ENCODE measurements at places on chromosomes 13 and 19. TPM values are rescaled to one million over a fixed set of nuclear protein-coding genes. Genes with fewer than 3 reads are reported as not detected.

SYT3 gene
- 0.11 TPM for polyA plus RNA-seq

ZNF507 gene
- polyA plus RNA-seq = 4.8 TPM

LILRB1 gene
- polyA plus RNA-seq = not detected

DNA sequence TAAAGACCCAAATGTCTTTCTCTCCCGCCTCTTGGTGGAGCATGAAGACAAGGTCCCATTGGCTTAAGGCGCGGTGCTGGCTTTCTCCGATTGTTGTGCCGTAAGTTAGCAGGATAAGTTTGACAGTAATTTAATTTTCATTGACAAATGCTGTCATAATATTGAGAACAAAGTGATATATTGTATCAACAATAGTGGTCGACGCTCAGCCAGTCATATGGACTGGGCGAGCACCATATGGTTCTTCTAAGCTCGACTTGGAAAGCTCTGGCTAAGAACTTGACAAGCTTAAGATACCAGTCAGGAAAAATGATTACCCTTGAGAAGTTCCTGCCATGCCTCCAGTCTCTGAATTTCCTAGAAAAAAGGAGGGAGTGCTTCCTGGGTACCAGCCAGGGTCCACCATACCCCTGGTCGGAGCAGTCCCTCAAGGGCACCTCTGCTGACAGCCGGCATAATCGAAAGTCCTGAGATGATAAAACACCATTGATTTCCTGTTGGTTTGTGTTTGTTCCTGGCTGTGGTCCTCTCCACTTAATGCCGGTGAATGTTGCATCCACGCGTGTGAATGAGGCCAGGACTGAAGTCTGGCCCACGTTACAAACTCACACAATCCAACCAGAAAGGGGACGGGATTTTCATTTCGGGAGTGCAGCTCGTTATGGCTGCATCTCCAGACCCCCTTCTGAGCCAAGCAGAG lies 262.1 kb downstream of the ZNF536 start:
- no peak for DNase-seq

GRCh38 chr19:43504426-43505185 lies at the start of gene PHLDB3:
Gene PHLDB3, minus strand, starts transcription at chr19:43504746. Its CDS starts 628 bp downstream, at chr19:43504118.
- peak; percentile 6 for DNase-seq

DNA sequence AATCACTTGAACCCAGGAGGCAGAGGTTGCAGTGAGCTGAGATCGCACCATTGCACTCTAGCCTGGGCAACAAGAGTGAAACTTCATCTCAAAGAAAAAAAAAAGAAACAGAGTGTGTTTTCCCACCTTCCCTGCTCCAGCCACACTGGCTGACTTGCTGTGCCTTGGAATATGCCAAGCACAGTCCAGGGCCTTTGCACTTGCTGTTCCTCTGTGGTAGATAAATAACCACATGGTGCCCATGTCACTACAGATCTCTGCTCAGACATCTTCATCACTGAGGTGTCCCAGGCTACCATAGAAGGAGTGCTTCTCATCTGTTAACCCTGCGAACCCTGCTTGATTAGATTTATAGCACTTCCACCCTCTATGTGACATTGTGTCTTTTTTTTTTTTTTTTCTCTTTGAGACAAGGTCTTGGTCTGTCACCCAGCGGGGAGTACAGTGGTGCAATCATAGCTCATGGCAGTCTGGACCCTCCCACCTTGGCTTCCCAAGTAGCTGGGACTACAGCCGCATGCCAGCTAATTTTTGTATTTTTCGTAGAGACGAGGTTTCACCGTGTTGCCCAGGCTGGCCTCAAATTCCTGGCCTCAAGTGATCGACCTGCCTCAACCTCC lies 10.4 kb downstream of the SMARCA4 start:
- no peak for DNase-seq

DNA sequence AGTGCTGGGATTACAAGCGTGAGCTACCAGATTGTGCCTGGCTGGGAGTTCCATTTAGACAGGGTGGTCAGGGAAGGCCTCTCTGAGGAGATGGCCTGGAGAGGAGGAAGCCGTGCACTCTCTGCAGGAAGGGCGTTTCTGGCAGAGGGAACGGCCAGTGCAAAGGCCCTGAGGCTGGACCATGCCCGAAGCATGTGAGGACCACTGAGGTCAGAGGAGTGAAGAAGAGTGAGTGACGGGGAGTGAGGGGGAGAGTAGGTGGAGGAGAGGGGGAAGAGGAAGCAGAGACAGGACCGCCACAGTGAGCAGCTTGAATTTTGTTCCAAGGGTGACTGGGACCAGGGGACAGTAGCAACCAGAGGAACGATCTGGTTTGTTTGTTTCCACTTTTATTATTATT lies 32.6 kb downstream of the CELF5 start:
- no peak for DNase-seq

DNA sequence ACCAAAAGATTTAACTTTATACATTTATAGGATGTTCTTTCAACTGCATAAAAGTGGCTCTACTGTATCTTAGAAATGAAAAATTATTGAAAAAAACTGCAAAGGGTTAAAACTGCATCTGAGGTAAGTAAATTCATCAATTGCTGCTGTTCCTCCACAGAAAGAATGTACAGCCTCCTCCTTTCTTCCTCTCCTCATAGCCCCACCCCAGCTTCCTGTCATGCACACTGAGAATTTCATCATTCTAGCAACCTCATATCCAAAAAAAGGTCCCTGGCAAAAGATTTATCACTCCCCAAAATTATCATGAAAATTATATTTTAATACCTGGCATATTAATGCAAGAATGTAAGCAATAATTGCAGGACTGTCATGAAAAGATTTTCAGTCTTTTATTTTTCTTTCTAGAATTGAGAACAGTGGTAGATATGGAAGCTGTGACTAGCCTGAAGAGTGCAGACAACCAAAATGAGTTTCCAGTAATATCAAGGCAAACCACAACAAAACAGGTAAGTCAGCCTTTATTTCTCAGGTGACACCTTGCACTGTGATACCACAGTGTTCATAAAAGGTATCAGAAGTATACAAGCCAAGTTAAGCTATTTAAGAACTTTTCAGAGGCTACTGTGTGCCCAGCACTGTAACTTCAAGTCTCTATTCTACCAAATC lies 110.8 kb downstream of the SUCLA2 start:
- no peak for DNase-seq

GRCh38 chr19:4606921-4607678 lies 32.2 kb upstream of the TNFAIP8L1 start:
- DNase-seq = peak; percentile 22
